ENCODE measurements at places on chromosomes 2 and 18.

GRCh38 chr2:209314653-209315052 lies 109.2 kb upstream of the MAP2 start:
- DNase-seq: no peak

DNA sequence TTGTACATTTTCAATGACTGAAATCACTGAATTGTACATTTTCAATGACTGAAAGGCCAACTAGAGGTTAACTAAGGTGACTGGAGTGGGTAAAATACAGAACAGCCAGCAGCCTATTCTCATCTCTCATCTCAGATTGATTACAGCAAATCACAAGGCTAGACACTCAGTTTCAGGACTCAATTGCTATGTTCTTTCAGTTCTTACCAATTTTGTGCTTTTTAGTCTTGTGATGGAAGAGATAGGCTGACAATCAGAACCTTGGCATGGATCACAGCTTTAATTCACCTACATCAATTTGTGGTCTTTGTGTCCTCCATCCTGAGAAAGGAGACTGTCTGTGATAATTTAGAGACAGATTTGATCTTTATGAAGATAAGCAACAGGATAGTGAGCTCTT lies 124.7 kb downstream of the GULP1 start:
- DNase-seq: no peak

DNA sequence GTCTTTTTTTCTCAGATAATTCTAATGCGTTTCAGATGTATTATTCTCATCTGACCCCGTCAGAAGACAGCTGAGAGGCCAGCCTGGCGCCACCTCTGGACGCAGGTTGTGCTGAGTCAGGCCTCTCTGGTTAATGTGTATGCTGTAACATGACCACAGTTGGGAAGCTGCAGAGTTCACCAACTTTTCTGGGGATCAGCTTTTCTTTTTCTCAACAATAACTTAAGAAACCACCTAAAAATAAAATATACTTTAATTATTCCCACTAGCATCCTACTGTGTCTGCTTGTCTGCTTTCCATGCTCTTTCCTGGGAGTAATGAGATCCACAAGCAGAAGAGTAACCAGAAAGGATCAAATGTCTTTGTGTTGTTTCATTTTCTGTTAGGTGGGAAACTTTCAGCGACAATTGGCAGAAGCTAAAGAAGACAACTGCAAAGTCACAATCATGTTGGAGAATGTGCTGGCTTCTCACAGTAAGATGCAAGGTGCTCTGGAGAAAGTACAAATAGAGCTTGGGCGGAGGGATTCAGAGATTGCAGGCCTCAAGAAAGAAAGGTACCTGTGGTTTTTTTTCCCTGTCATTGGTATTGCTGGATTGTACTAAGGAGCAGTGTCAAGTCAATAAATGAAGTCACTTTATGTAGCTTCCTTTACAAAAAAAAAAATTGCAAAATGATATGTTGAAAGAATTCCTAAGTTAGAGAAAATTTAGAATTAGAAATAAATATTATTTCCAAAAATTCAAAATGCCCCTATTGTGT lies 79.8 kb downstream of the CCDC150 start:
- no peak for DNase-seq

GRCh38 chr2:72770879-72771461 lies 54.9 kb downstream of the EXOC6B start:
- peak; percentile 72 for DNase-seq

GRCh38 chr2:157419031-157419575 lies 24.8 kb downstream of the CYTIP start:
- no peak for DNase-seq

DNA sequence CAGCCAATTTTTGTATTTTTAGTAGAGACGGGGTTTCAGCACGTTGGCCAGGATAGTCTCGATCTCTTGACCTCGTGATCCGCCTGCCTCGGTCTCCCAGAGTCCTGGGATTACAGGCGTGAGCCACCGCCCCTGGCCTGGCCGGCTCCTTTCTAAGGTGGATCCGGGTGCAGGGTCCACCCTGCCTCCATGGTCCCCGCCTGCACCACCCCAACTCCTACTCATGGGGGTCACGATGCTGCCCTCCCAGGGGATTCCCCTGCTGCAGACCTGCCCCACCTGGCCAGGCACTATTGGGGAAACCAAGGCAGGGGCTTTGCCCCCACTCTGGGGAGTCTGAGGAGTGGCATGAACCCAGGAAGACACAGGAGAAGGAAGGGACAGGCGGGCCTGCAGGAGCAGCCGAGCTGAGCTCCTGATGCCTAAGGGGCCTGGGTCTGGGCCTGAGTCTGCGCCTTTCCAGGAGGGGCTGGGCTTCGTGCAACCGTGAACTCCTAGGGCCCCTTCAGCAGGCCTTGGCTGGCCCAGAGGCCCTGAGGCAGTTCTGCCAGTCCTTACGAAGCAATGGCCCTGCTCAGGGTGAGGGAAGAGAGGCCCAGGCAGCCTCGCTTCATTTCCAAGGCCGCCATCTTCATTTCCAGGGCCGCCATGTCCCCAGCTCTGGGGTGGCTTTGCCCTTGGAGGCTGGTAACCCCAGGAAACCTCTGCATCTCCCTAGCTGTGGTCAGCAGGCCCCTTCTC lies 67.2 kb upstream of the SMAD7 start:
- DNase-seq: no peak

- DNase-seq: no peak
Observed at GRCh38 chr2:96176661-96177060, 31.4 kb upstream of the DUSP2 start.

- no peak for DNase-seq
Observed at GRCh38 chr2:96083989-96084857, 32.1 kb downstream of the ADRA2B start.

GRCh38 chr18:33870059-33870458 lies 292.0 kb downstream of the ASXL3 start:
- no peak for DNase-seq

GRCh38 chr2:179711375-179711774 lies 150.0 kb downstream of the ZNF385B start:
- no peak for DNase-seq

DNA sequence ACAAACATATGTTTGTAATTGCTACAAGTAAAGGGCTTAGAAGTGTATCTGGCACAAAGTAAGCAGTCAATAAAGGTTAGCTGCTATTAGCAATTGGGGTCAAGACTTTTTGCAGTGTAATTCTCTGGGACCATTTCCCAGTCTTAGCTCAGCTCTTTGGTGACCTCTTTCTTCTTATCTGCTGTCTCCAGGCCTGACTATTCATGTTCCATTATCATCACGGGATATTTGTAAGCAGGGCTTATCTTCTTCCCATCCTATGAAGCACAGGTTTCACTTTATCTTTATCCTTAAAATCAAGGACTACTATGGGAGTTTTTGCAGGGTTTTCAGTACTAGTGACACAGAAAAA lies 131.7 kb downstream of the DOCK10 start:
- no peak for DNase-seq

DNA sequence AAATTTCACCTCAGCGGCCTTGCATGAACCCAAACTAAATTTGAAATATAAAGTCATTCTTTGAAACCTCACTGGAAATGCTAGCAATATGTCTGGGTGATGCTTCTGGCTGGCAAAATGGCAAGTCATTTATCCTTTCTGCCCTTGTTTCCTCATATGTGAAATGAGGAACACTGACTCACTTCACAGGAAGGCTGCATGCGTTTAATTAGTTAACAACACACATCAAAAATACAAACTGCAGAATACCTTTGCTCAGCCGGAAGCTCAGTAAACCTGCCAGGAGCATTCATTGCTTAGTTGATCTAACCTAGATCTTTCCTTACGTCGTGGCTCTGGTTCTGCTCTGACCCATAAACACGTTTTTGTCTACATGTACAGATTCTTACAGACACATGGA lies 214.2 kb upstream of the ACVR2A start:
- DNase-seq: peak; percentile 28

- DNase-seq: no peak
Observed at GRCh38 chr2:216985658-216986141, 125.8 kb upstream of the TNP1 start.

GRCh38 chr2:85116207-85116606 lies 17.0 kb upstream of the TCF7L1 start:
- no peak for DNase-seq

DNA sequence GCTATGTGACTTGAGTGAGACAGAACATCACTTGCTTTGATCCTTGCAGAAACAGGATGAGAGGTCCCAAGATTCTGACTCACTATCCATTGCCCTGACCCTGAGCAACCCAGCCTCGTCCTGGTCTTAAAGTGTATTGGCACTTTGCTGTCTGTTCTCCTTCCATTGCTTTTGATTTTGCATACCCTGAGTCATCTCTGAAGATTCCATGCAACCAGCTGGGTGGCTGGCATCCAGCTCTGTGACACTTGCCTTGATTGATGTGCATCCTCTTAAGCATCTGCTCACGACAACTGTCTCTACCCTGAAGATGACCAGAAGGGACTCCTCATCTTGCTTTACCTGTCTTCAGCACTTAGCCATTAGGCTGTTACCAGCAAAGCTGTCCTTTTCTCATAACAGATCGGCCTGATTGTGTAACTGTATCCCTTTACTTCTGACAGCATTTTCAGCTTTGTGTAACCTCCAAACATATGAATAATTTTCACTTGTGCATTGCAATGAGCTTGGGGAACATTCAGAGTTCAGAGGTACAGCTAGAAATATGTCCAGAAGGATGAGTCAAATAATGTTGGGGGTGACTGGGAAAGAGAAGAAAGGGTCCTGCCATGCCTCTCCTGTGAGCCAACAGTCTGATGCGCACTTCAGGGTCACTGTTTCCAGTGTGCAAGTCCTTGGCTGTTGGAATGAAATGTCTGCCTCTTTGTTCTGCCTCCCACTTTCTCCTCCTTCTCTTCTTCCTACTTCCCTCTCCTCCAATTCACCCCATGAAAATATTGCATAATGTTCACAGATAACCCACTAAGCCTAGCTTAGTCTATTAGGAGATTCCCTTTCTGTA lies 249.7 kb upstream of the OSR1 start:
- no peak for DNase-seq

DNA sequence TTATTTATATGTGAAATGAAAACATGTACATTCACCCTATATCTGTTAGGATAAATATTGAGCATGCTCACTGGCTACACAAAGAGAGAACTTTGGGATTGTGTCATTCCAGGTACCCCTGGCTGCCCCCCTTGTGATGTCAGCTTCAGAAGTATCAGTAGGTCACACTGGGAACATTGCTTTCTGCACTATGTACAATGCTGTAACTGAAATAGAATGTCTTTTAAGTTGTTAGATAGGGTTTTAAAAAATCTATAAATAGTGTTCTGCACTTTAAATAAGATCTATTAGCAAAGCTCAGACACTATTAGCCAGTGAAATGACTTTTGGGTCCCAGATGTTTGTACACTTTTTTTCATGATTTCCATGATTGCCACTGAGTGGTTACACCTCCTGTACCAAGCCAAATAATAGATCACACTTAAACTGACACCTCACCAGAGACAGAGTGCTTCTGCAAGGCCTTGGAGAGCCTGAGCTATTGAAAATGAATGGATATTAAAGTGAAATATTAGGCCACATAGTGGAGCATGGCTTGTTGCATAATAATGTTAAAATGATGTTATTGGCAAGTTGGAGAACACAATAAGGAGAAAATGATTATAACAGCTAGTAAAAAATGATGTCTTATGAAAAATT lies 297.0 kb upstream of the NXPH2 start:
- DNase-seq: no peak

- DNase-seq: no peak
Observed at GRCh38 chr2:237156857-237157779, 71.4 kb downstream of the COPS8 start.

- DNase-seq: no peak
Observed at GRCh38 chr2:221546505-221547225, 25.4 kb downstream of the EPHA4 start.

DNA sequence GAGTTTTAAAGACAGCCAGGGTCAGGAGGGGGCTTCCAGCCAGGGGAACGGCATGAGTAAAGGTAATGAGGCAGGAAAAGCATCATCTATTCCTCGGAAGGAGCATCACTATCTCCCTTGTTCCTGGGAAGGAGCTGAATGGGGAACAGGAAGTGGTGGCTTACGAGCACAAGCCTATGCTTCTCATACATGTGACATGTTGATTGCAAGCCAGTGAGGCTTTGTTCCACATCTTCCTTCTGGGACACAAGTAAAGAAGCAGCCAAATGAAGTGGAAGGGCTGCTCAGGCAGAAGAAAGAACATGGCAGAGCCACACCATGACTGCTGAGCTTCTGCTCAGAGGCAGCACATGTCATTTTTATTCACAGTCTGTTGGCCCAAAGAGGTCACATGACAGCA lies 15.1 kb upstream of the LMAN1 start:
- DNase-seq: no peak

GRCh38 chr2:219509780-219510511 lies 4.3 kb upstream of the ASIC4 start:
- DNase-seq: peak; percentile 44

DNA sequence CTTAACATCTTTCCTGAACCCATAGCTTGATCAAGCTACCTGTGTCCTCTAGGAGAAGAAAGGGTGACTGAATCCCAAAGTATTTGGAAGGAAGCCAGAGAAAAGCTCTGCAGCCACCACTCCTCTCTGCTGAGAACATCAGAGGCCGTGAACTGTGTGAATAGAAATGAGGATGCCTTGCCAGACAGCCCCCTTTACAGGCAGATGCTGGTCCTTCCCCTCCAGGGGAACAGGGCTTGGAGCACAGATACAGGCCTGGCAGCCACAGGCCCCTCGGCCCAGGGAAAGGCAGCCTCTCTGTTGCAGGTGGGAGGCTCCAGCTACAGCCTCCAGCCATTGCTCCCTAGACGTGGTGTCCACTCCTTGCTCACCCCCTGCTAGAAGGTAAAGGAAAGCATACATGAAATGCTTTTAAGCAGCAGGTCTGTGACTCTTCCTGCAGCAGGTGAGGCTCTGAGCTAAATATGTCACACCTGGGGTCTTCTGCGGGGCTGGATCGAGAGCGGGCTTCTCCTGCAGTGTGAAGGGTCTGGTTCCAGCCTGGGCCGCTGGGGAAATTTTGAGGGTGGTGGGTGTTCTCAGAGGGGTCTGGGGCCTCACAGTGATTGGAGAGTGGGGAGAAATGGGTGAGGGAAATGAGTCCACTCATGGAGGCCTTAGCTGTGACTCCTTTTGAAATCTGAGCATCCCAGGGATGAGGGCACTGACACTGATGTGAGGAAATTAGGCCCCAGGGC lies 234.0 kb downstream of the KLHL29 start:
- no peak for DNase-seq

DNA sequence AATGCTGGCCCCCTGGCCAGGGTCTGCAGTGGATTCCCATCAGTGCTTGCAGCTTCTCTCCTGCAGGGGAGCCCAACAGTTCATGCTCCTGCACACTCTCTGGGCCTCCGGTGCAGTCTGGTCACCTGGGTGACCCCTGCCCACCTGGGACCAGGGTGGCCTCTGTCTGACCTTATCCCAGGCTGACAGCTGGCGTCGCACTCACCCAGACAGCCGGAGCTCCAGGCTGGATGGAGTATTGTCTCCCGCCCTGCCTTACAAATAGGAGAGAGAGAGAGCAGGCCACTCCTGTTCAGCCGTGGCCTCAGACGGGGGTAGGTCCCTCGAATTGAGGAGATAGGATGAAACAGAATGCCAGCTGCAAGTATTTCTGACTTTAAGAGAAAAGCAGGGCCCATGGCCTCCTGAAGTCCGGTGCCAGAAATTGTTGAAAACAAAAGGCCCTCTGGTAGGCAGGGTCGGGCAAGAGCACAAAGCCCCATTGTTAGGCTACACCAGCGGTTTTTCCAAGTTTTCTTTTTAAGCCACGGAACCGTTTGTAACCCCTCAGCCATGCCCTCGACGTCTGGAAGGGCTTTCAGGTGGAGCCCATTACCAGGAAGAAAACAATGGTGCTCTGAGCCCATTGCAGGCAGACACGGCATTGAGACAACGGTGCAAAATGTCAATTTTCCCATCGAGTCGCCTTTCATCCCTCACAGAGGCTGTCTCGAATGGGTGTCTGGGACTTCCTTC lies 258.4 kb downstream of the BCL11A start:
- DNase-seq: no peak

All from activated CD4-positive, alpha-beta T cell treated with anti-CD3 and anti-CD28 coated beads, Interleukin-2, amount 50 U/mL, for 16 hours (primary cell).